ENCODE measurements at places on chromosomes 3 and 15.

DNA sequence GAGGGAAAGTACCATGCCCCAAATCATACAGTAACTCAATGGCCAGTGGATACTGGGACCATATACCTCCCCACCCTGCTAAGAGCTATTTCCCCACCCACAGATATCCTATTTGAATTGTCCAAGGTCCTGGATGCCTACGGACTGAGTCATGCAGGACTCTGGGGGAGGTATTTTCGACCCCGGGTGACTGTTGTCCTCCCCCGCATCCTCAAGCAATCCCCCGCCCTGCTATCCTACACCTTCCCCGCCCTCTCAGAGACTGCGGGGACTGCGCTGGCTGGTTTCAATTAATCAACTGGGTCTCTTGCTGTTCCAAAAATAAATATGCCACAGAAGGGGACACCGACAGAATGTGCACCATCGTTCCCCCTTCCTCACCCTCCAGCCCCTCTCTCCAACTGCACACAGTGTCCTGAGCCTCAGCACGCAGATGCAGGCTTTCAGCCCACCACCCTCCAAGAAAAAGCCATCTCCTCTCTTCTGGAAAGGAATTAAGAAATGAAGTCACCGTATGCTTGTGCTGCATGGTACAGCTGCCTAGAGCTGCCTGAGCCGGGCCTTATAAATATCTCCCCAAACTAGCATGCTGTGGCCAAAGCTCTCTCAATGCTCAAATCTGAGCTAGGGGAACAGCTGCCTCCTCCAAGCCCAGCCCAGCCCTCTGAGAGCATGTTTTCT is 8.1 kb downstream of the CAV3 start:
- DNase-seq = no peak

GRCh38 chr3:129622933-129623332 is 16.5 kb upstream of the PLXND1 start:
- no peak for DNase-seq

DNA sequence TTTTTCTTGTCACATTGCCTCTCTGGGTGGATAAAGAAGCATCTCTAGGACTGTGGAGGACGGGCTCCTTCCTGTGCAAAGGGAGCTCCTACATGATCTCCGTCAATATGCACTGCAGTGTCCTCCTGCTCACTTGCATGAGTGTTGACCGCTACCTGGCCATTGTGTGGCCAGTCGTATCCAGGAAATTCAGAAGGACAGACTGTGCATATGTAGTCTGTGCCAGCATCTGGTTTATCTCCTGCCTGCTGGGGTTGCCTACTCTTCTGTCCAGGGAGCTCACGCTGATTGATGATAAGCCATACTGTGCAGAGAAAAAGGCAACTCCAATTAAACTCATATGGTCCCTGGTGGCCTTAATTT is 478 bp downstream of the GPR15 start:
- DNase-seq = no peak

DNA sequence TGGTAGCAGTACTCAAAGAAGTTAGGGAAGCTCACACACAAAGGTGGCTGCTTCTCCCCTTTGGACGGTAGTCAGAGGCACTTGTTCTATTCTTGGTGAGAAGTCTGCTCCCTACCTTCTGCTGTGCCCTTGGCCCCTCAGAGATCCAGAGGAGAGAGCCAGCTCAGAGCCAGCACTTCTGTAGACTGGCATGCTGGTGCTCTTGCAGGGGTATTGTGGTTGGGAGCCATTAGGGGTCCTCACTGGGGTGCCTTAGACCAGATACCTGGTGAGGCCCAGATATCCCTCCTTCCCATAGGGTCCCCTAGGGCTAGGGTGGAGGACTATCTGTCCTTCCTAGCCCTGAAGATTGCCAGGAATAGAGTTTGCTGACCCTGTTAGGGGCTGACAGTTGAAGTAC is 140.6 kb downstream of the EEFSEC start:
- no peak for DNase-seq

- DNase-seq = peak; percentile 32
These were observed 44.5 kb downstream of the OXNAD1 start for GRCh38 chr3:16309558-16309957.

Data from stimulated activated CD8-positive, alpha-beta memory T cell treated with anti-CD3 and anti-CD28 coated beads, Interleukin-15, amount 100 ng/mL, for 48 hours (primary cell).